NCI-H1930 (cell line): ENCODE measurements at places on chromosomes 6 and 20.

- no peak for DNase-seq
Observed at GRCh38 chr6:44606504-44606903, 219.0 kb downstream of the CDC5L start.

DNA sequence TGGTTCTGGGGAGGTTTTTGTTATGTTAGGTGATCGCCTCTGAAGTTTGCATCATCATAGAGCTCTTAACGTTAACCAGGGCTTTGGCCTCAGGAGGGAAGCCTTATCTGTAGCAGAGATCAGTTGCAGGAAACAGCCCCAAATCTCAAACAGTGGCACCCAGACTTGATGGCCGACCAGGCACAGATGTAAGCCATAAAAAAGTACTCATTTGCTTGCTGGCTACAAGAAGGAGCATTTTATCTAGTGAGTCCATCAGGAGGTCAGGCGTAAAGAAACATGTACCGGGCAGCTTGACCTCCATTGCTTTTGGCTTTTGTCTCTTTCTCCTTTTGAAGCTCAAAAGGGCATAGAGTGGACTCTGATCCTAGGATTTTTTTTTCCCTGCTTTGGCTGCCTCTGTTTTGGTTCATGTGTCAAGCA lies 122.3 kb downstream of the CCDC170 start:
- DNase-seq: no peak

GRCh38 chr20:32358883-32359632 lies 927 bp downstream of the ASXL1 start:
- DNase-seq: peak; percentile 47

DNA sequence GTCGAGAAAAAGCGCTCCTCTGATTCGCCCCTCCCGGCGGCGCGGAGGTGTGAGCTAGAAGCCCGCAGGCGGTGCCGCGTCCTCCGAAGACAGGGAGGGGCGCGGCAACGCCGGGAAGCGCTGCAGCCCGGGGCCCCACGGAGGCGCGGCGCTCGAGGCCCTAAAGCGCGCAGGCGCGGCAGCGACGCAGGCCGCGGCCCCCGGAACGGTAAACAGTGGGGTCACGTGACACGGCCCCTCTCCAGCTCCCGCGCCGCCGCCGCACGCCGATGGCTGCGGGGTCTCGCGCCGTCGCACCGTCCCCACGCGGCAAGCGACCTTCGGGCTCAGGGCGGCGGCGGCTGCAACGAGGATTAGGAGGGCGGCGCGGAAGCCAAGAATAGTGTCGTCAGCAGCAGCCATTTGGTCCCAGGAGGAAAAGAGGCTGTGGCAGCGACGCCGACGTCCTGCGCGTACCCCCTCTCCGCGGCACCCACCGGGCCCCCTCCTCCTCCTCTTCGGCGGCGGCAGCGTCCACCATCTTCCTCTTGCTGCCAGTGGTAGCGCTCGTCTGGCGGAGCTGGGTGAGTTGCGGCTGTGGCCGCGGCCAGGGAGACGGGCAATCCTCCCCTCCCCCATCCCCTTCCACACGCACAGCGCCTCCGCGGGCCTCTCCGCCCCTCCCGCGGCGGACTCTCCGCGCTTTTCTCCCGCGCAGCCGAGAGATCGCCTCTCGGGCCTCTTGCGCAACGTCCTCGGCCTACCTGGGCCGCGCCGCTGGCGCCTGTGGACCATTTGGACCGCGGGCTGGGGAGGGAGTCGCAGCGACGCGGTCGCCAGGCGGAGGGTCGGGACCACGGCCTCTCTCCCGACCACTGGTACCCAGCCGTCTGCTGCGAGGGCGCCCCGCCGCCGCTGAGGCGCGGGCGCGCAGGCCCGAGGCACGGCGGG lies at the start of gene PHF3:
Gene PHF3, plus strand, starts transcription at position 215 of the 930 bp plus-strand sequence. CDS start 10,750 bp downstream, outside the sequence.
- DNase-seq: peak; percentile 92

GRCh38 chr20:15528391-15529111 lies 1044.7 kb downstream of the KIF16B start:
- DNase-seq: no peak

DNA sequence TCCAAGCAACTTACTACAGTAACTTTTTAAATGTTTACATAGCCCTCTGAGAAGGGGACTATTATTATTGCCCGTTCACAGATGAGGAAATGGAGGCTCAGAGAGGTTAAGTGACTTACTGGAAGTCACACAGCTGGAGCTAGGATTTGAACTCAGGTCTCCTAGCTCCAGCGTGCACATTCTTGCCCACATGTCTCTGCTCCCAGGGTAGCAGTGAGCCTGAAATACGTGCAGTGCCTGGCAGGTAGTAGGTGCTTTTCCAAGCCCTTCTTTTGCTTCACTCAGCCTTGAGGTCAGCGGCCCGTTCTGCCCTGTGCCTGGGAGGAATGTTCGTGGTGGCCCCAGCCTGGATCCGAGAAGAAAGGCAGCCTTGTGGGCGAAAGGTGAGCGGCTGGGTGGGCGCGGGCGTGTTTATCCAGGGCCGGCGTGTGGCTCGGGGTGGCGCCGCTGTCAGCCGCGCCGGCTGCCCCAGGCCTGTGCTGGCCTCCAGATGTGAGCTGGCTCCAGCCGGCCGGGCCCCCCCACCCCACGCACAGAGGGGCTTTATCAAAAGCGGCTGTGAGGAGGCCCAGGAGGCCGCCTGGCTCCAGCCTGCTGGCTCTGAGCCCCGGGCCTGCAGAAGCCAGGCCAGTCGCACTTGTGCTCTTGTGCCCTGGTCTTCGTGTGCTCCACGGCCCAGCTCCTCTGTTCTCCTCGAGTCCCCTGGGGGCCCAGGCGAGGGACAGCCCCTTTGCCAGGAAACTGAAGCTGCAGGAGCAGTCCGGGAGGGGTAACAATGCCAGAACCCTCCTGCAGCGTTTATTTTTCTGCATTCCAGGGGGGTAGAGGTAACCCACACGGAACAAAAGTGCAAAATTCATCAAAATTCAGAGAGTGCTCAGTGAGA lies 58.1 kb downstream of the UBE2V1 start:
- DNase-seq: no peak
